Type B pancreatic cell (in vitro differentiated cells): ENCODE measurements at places on chromosomes 2 and 18.
A peak's percentile ranks its signal among the peaks of the same experiment; 100 is the strongest.

DNA sequence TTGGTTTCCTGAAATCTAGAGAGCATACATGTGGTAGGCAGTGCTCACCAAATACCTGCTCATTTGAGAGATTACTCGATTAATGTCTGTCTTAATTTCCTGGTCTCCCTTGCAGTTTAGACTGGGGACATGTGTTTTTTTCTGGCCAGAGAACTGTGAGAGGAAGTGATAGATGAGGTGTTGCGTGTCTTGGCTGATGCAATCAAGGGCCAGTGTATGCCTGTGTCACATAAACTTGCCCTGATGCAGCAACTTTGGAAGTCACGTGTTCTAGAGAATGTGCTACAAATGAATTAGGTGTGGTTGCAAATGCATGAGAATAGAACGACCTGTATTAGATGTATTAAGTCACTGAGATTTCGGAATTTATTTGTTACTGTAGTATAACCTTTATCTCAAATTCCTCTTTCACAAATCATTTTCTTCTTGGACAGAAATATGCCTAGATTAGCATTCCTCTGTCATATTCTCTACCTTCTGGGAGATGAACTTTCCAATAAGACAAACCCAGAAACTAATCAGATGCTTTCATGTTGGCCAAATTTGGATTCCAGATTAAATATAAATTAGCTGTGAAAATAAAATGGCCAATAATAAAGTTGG is 9.9 kb upstream of the IL1A start:
- H3K4me3 ChIP-seq: peak overlapping the region; percentile 69
- H3K36me3 ChIP-seq: peaks cover 4% of the 10 kb centered on the region
- DNase-seq: no peak
- H3K4me1 ChIP-seq: peaks cover 15% of the 10 kb centered on the region

GRCh38 chr18:42176599-42176998 is 221.6 kb downstream of the PIK3C3 start:
- no peak for DNase-seq
- no peaks in the 10 kb centered on the region for H3K27me3 ChIP-seq
- no peak overlapping the region for H3K27ac ChIP-seq
- H3K4me1 ChIP-seq: no peaks in the 10 kb centered on the region

DNA sequence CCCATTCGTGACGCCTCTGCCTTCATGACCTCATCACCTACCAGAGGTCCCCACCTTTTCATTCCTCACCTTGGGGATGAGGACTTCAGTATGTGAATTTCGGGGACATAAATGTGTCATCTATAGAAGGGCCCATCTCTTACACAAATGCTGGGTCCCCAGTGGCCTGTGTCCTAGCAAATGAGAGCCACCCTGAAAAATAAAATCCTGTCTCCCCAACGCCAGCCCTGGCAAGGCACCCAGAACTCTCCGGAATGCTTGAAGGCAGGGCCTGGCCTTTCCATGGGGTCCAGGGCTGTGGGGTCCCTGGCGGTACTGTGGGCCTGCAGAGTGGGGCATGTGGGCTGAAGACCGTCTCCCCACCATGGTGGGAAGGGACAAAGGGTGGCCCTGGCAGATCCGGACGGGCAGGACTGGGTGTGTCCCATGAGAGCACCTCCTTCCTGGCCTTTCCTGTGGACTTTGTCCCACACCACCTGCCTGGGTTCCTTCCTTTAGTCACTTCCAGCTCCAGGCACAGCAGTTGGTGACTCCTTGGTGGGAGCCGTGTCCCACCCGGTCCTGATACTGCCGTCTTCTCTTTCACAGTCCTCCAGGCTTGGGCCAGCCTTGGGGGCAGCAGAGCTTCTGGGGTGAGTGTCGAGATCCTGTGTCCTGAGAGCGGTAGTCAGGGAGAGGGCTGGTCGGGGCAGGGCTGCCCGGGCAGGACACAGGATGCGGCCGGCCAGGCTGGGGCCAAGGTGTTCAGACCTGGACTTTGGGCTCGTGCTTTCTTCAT is 18.6 kb downstream of the CAPN10 start:
- H3K36me3 ChIP-seq: peaks cover under 1% of the 10 kb centered on the region
- no peak overlapping the region for H3K27ac ChIP-seq
- DNase-seq: no peak

DNA sequence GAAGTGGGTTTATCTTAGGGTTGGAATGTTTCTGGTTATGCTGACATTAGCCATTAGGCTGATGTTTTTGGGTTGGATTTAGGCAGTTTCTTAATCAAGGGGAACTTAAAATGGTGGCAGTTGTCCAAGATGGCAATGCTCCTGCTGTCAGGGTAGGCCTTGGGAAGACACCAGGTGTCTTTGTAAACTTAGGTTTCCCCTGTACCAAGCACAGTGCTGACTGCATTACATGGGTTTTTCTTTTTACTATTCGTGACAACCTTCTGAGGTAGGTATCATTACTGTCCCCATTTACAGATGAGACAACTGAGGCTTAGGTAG is 528 bp upstream of the ATG16L1 start:
- peak overlapping the region; percentile 97 for H3K4me3 ChIP-seq
- no peak for DNase-seq
- H3K27ac ChIP-seq: peak overlapping the region; percentile 91
- peaks cover 4% of the 10 kb centered on the region for H3K27me3 ChIP-seq

DNA sequence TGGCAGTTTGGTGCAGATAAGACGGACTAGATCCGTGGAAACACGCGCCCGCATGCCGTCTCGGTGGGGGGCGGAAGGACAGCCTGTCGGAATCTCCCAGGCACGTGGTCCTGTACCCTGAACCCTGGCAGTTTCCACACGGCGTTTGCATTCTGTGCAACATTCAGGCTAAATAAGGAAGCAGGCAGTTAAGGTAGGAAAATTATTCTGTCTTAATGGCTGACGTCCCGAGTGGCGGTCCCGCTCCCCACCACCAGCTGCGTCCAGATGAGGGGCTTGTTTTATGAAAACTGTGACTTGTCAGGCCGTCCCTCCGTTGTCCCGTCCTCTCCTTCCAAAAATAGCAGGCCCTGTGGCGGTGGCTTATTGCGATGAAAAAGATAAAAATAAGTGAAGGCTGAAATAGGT is 120.2 kb downstream of the NFATC1 start:
- DNase-seq: peak; percentile 37
- no peak overlapping the region for H3K27ac ChIP-seq
- peaks cover 4% of the 10 kb centered on the region for H3K4me1 ChIP-seq
- no peak overlapping the region for H3K4me3 ChIP-seq
- H3K27me3 ChIP-seq: peaks cover 9% of the 10 kb centered on the region

DNA sequence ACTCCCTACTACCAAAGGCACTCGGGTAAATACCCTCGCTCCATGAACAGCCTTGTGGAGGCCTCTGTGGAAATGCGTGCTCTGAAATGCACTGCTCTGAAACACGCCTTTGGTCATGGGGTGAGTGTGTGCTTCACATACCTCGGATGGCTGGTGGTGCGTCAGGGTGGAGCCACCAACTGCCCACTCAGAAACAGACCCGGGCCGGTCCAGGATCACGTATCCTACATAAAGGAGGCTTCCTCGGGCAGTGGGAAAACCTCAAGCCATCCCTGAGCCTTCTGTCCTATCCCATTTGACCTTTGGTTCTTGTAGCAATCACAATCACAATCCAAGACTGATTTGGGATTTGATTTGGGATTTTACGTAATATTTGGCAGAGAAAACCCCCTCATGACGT is 53.5 kb upstream of the ZNF516 start:
- H3K27ac ChIP-seq: no peak overlapping the region
- DNase-seq: no peak
- H3K27me3 ChIP-seq: no peaks in the 10 kb centered on the region
- H3K36me3 ChIP-seq: peaks cover 3% of the 10 kb centered on the region
- no peak overlapping the region for H3K4me3 ChIP-seq

GRCh38 chr2:216110620-216111019 is 1.5 kb downstream of the XRCC5 start:
- H3K4me1 ChIP-seq: peaks cover 62% of the 10 kb centered on the region
- no peak for DNase-seq
- no peaks in the 10 kb centered on the region for H3K27me3 ChIP-seq
- peak overlapping the region; percentile 100 for H3K4me3 ChIP-seq
- H3K36me3 ChIP-seq: peaks cover 31% of the 10 kb centered on the region

DNA sequence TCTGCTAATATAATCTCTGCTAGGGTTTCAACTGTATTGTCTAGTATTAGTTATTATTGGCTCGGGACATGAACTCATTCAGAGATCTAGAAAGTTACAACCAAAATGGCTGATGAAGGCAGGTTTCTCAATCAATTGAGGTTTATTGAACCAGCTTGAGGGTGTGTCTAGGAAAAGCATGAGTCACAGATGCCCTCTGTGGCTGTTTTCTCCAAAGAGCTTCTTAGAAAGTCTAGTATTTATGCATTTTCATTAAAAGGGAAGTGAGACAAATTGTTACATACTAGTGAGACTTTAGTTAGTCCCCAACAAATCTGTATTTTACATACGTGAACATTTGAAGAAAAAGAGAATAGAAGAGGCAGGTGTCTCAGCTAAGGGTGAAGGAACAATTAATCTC is 23.0 kb upstream of the RTTN start:
- no peak for DNase-seq
- H3K36me3 ChIP-seq: no peaks in the 10 kb centered on the region
- no peaks in the 10 kb centered on the region for H3K4me1 ChIP-seq
- peaks cover 16% of the 10 kb centered on the region for H3K27me3 ChIP-seq

DNA sequence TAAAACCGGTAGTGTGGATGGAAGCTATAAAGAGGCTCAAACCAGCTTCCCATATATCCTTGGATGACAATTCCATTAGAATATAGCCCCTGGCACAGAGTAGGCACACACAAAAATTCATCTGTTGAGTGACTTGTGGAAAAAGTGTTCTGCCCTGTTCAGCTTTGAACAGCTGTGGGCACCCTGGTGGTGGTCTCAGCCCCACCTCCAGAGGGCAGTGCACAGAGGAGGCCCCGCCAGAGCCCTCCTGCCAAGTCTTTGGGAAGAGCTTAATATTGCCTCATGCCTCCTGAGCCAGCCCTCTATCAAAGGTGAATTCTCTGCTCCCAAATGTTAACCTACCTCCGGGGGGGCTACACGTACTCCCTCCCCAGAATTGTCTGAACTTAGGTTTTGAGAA is 30.4 kb downstream of the EPAS1 start:
- no peaks in the 10 kb centered on the region for H3K27me3 ChIP-seq
- H3K4me3 ChIP-seq: no peak overlapping the region
- H3K36me3 ChIP-seq: no peaks in the 10 kb centered on the region
- DNase-seq: no peak
- H3K27ac ChIP-seq: no peak overlapping the region

GRCh38 chr2:230925879-230926765 is 1.1 kb upstream of the GPR55 start:
- H3K27me3 ChIP-seq: peaks cover 4% of the 10 kb centered on the region
- DNase-seq: no peak
- no peaks in the 10 kb centered on the region for H3K36me3 ChIP-seq
- H3K27ac ChIP-seq: no peak overlapping the region
- no peaks in the 10 kb centered on the region for H3K4me1 ChIP-seq

DNA sequence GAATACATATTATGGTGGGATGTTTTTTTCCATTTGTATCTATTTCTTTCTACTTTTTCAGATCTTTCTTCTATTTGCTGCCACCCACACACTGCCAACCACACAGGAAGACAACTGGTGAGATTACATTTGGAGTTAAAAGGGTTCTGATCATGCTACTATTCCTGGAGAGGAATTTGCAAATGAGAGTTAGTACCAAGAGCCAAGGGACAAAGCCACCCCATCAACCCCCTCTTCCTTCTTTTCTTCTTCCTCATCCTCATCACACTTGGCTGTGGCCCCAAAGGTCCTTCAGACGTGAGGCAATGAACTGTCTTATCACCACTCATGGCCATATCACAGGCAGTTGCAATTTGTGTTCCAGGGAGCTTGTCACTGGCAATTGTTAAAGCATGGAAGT is 215.6 kb upstream of the SLC14A2 start:
- no peak overlapping the region for H3K4me3 ChIP-seq
- DNase-seq: no peak
- H3K27ac ChIP-seq: no peak overlapping the region
- H3K27me3 ChIP-seq: no peaks in the 10 kb centered on the region

GRCh38 chr2:119864318-119864717 is 104.6 kb downstream of the PTPN4 start:
- no peak for DNase-seq
- H3K27me3 ChIP-seq: no peaks in the 10 kb centered on the region

DNA sequence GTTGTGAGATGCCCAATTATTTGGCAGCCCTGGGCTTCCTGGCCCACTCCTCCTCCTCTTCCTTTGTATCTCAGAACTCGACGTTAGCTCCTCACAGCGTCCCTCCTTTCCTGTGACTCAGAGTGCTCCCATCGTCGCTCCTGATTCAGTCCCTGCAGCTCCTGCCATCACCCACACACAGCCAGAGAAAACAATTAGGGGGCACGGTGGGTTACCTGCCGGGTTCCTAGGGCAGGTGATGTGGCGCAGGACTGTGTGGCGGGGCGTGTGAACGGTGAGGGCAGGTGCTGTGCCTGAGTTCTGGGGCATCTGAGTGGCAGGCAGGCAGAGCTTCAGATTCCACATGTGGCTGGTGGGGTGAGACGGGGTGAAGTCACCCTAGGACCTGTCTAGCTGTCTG is 42.6 kb downstream of the GLI2 start:
- H3K4me3 ChIP-seq: no peak overlapping the region
- peaks cover 16% of the 10 kb centered on the region for H3K4me1 ChIP-seq
- no peak overlapping the region for H3K27ac ChIP-seq

DNA sequence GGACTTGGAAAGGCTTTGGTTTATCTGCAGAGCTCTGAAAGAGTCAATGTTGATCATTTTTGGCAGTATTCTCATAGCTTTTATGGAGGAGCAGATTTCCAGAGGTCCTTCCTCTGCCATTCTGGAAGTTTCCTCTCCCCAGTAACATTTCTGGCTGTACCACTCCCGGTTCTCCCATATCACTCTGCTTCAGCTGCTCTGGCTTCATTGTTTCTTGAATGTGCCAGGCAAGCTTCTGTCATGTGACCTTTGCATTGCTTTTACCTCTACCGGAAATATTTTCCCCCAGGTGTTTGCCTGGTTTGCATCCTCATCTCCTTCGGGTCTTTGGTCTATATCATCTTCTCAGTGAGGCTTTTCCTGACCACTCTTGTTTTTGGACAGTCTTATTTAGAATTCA is 12.4 kb downstream of the PCYOX1 start:
- DNase-seq: no peak
- no peaks in the 10 kb centered on the region for H3K4me1 ChIP-seq
- H3K27ac ChIP-seq: no peak overlapping the region

DNA sequence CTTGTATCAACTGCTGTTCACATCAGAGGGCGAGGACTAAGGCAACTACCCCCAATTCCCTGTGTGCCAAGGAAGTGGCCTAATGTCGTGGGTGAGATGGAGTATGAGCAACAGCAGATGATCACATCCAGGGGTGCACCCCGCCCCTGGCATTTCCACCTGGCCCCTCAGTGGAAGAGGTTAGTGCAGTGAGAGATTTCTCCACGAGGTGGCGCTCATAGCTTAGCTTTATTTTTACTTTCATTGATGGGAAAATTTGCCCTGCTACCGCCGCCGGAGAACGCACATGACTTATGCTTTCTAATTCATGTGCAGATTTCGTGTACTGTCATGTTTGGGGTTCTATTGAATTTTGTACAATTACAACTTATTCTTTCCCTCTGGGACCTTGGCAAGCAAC is 470.6 kb upstream of the MEX3C start:
- DNase-seq: peak; percentile 76
- no peak overlapping the region for H3K27ac ChIP-seq
- no peaks in the 10 kb centered on the region for H3K36me3 ChIP-seq
- peak overlapping the region; percentile 13 for H3K4me3 ChIP-seq
